Retinal pigment epithelial cell (primary cell): ENCODE measurements at places on chromosomes 12 and 14.

DNA sequence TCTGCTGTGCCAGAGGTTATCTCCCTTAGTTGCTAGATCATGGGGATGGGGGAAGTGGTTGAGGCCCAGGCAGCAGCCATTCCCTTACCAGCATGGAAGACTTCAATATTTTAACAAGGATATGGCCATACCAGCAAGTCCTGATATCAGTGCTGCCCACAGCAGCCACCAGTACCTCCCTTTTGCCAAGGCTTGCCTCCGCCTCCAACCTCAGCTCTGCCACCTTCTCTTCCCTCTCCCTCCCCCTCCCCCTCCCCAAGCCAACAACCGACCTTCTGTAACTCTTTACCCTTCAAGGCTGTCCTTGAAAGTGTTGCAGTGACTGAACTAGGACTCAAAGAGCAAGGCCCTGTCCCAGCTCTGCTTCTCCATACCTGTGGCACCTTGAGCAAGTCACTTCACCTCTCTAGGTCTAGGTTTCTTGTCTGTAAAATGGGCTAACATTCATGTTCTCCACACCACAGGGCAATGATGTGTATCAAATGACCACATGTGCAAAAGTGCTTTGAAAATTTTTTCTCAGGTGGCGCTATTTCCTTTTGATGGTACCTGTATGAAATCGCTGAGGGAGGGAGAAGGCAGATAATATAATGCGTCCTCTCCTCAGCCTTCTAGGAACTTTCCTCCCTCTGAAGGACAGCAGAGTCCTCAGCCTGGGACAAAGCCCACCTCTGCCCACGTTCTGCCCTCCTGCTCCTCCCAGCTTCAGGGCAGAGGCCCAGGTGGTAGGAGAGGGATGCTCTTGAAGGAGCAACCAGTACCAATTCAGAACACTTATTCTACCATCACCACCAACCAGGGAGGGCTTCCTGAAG is 14.7 kb downstream of the PLEKHG6 start:
- DNase-seq = no peak

- no peak for DNase-seq
Measured at GRCh38 chr14:21098076-21098891, at the start of gene ZNF219. Gene ZNF219 (minus strand): TSS chr14:21098655. CDS start chr14:21093591, 5,064 bp downstream.

GRCh38 chr14:88163731-88164255 is 158.9 kb downstream of the GPR65 start:
- no peak for DNase-seq

DNA sequence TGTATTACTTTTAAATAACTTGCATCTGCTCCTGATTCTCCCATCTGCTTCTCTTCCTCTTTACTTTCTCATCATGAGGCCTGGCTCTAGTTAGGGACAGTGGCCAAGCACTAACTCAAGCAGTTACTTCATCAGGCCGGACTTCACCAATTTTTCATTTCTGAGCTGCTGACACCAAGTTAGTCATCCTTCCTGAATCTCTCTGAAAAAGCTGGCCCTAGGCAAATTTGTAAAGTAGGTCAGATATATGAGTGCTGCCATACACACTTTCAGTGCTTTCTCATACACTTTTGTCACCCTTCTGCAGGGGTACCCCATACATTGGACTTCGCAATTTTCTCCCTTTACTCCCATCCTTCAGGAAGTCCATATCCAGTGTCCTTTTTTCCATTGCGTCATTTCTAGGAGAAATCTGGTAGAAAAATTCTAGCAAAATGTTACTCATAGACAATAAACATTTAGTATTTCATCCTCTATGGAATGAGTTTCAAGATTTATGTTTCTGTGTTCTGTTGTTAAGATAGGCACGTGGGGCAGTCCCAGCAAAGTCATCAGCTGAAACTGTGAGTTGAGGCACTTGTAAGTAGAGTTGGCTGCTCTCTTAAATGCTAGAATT is 276.8 kb upstream of the TMPO start:
- no peak for DNase-seq

DNA sequence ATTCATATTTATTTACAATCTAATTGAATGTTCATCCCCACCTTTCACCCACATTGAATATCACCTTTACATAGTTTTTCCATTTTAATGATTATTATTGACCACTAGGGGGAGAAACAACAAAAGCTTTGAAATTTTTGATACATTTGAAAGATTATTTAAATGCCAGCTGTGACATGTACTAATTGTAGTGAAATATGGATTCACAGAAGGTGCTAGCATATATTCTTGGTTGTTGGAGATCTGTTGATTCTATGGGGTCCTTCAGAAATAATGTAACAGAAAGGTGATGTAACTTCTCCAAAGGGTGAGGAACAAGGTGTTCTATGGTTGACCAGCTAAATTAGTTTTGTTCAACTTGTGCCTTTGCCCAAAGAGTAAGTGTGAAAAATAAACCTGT is 22.4 kb upstream of the GPR33 start:
- DNase-seq = no peak

DNA sequence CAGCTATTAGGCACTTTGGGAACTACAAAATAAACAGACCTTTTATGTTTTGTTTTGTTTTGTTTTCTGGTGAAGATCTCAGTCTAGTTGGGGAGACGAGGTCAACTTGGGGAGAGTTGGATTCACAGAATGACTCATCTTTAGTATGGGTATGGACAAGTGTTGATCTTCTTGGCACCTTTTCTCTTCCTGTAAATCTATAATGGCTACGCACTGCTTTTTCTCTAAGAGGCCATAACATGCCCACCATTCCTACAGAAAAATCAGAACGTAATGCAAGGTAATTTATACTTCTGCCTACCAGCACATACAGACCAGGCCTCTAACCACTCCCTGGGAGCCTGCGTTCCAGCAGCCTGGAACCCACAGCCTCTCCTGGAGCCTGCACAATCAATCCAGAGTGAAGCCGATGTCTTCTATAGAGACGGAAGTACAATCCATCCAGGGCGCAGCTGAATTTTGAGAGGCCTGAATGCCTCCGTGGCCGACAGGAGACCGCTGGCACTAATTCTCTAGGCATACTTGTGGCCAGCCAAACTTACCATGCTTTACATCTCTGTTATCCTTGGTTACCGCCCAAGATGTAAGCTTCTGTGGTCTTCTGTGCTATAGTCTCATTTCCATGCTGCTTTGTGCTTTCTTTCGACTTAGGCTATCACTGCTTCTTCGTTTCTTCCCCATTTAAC is 717 bp downstream of the PPHLN1 start:
- DNase-seq = no peak

GRCh38 chr12:6554168-6555017 is 1.4 kb downstream of the IFFO1 start:
- no peak for DNase-seq

DNA sequence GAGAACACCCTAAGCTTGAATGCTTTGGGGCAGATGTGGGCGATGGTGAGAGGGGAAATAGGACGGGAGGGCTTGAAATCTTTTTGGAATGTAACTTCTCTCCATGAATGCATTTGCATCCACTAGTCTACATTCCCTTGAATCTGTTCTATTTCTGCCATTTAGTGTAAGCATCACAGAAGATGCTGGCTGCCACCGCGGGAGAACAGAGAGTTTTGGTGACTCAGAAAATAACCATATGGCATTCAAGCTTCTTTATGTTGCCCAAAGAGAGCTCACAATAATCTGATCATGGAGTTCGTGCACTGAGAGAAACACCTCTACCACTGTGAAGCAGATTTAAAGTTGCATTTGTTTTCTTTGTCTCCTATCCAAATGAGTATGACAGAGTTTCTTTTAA is 52.6 kb upstream of the OTX2 start:
- DNase-seq = no peak

- no peak for DNase-seq
Measured at GRCh38 chr12:93402333-93403311, 24.9 kb downstream of the NUDT4 start.

- peak; percentile 79 for DNase-seq
Measured at GRCh38 chr12:570921-571794, 92.1 kb downstream of the NINJ2 start.

DNA sequence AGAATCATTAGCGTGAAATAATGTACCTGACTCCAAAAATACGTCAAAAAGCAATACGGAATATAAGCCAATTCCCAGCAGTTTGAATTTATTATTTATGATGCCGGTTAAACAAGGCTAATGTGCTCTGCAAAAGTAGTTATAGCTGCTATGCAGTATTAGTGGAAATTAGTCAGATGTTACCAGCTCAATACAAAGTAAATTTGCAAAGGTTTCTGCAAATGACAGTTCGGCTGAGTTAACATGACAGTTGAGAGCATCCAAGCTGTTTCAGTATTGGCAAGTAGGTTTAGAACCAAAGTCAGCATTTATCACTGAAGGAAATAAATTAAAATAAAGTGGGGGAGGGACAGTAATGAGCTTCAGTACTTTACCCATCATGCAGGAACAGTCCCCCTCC is 1665.8 kb upstream of the FLRT2 start:
- DNase-seq = no peak

- DNase-seq = no peak
Measured at GRCh38 chr14:55963295-55963694, 154.9 kb upstream of the PELI2 start.

DNA sequence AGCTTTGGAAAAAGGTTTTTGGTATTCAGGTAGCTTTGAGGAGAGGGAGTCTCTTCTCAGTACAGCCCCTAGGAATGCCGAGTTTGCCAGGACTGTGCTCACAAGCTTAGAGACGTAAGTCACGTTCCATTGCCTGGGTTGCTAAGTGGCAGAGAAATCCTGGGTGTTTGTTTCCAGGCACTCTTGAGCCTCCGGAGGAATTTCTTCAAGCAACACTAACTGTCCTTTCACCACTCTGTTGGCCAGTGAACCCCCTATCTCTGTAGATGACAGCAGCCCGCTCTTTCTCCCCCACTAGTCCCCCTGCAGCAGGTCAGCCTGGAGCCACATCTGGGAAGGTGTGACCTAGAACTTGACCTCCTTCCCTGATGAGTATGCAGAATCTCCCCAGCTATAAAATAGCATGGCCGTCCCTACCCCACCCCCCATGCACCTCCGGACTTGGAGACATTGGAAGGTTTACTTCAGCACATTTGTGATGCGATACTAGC is 162.7 kb downstream of the ZFP36L1 start:
- peak; percentile 71 for DNase-seq

DNA sequence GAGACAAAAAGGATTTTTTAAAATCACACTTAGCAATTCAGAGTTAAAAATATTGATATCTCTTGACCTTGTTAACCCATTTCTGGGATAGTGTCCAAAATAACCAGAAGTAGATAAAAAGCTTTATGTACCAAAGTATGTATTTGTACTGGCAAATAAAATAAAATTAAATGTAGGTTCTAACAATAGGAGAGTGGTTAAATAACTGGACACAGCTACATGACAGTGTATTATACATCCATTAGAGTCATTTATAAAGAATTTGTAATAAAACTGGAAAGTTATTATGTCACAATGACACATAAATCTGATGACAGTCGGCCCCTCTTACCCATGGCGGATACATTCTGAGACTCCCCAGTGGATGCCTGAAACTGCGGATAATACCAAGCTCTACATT is 34.0 kb downstream of the BMAL2 start:
- DNase-seq = no peak

- no peak for DNase-seq
Measured at GRCh38 chr12:38139456-38139855, 177.1 kb upstream of the ALG10B start.

DNA sequence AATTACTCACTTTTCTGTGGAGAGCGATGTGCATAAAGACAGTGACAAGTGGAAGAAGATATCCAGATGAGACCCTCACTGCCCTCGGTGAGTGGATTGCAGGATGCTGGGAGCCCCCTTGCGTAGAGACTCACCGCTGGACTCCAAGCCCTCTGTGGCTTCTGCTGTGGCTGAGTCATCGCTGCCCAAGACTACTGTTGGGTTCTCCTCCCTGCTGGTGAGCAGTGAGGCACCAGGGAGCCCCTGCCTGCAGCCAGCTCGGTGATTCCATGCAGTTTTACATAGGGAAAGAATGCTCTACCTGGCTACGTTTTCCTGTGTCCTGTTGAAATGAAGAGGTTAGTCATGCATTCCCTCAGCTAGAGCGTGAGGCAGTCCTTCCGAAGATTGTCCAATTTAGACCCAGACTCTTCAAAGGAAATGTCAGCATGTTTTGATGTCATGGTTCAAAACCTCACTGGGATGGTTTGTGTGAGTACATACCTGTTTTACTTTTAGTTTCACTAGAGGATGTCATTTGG is 28.2 kb downstream of the TRAF3 start:
- no peak for DNase-seq

GRCh38 chr12:197347-197746 is 16.6 kb downstream of the SLC6A12 start:
- DNase-seq = no peak

- no peak for DNase-seq
Measured at GRCh38 chr12:5022025-5022424, 21.7 kb upstream of the KCNA5 start.

DNA sequence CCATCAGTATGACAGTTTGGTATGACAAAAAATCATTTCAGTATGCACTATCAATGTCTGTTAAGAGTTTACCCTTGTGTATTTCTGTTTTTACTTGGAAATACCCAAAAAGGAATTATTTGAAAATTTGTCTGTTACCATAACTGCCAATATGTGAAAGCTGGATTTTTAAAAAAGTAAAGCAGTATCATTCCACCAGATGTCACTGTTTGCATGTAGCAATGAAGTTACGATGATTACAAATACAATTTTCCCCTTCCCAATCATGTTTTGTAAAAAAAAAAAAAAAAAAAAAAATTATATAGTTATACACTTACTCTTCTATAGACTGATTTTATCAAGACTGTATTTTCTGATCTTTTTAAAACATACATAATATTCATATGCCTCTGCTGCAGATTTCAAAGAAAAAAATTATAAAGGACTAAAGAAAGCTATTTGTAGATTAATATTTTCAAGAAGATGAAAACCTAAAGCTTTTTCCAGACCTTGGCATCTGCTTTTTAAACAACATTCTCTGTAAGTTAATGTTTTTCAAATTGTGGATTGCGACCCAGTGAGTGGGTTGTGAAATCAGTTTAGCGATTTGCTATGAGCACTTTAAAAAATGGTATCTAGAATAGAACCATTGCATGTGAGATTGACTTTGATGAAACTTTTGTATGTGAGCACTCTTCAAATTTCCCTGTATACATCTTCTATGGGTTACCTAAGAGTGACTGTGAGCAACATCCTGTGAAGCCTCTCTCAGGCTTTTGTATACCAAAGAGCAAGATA is 114.2 kb downstream of the TTC6 start:
- DNase-seq = no peak

- no peak for DNase-seq
Measured at GRCh38 chr12:44225149-44225510, 389.2 kb downstream of the TMEM117 start.
